ENCODE measurements at places on chromosomes 2 and 18.

DNA sequence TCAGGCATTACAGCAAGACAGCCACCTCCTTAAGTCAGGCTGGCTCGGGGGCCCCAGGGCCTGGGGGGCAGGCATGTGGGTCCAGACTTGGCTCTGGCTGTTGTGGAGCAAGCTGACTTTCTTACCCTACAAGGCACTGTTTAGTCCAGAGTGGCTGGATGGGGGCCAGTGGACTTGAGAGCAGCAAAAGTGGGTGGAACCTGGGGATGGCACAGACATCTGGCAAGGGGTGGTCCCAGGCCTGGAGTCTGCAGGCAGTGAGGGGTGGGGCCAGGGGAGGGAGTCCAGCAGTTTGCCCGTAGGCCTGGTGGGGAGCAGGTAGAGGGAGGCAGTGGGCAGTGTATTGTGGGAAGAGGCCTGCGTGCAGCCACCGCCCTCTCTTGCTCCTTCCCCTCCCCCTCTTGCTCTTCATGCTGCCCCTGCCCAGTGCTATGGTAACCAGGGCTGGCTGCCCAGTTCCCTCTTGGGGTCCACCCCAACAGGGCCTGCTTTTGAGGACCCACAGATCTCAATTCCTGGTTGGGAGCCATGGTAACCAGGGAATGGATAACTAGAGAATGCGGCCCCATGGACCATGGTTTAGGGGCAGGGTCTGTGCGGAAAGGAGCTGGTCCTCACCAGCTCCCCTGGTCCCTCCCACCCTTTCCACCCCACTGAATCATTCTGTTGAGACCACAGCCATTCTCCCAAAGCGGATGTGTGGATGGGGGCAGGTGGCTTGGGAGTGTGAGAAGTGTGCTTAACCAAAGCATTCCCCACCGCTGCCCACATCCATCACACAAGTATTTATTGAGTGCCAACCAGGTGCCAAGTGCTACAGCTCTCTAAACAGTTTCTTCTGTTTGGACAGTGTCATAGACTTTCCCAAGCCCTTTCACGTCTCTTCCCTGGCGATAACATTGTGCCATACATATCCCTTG, 19.3 kb downstream of the SPEG start:
- DNase-seq: no peak

- DNase-seq: no peak
Measured at GRCh38 chr2:86028766-86029381, 76.8 kb downstream of the POLR1A start.

GRCh38 chr2:56613920-56614319, 430.1 kb downstream of the CCDC85A start:
- DNase-seq: no peak

DNA sequence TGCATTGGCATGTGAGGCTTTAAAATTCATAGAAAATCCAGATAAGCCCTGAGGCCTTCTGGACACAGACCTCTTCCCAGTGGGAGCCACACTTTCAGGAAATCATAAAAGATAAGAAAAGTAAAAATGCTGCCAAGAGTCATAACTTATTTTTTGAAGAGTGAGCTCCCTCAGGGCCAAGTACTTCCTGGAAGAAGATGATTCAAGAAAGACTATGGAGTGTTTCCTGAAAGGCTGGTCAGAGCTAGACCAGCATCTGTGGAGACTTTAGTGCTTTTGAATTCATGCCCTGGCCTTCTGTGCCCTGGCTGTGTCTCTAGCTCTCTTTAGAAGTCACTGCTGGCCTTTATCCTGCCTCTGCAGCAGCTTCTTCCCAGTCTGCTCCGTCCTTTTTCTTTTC, 6.4 kb upstream of the XDH start:
- DNase-seq: no peak

GRCh38 chr2:219028996-219029828, 12.1 kb downstream of the CFAP65 start:
- no peak for DNase-seq
